Brain microvascular endothelial cell (primary cell): ENCODE measurements at places on chromosomes 12 and 14.

DNA sequence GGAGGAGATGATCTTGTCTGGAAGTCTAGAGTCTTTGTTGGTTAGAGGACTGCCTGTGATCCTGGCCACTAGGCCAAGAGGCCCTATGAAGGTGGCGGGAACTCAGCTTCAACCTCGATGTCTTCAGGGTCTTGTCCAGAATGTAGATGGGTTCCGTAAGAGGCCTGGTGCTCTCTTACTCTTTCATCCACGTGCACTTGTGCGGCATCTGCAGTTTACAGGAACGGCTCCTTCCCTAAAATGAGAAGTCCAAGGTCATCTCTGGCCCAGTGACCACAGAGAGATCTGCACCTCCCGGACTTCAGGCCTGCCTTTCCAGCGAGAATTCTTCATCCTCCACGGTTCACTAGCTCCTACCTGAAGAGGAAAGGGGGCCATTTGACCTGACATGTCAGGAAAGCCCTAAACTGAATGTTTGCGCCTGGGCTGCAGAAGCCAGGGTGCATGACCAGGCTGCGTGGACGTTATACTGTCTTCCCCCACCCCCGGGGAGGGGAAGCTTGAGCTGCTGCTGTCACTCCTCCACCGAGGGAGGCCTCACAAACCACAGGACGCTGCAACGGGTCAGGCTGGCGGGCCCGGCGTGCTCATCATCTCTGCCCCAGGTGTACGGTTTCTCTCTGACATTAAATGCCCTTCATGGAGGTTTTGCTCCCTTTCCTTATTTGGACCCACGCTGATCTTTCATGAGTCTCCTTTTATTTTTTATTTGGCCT lies 17.7 kb downstream of the WNT5B start:
- no peak for DNase-seq

- DNase-seq, result no peak
Observed at GRCh38 chr12:97899956-97900355, 437.4 kb downstream of the RMST start.

DNA sequence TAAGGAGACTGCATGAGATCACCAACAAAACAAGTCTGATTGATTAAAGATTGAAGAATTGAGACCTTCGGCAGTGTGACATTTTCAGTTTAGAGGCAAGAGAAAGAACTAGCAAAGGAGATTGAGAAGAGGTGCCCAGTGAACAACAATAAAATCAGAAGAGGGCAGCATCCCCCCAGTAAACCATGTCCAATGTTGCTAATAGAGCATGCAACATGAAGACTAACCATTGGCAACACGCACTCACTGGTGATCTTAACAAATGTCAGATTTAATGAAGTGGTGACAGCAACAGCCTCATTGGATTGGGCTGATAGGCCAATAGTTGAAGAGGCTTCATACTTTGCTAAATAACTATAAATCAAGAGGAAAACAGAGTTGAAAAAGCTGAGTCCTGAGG lies 20.7 kb upstream of the TAS2R14 start:
- no peak for DNase-seq

DNA sequence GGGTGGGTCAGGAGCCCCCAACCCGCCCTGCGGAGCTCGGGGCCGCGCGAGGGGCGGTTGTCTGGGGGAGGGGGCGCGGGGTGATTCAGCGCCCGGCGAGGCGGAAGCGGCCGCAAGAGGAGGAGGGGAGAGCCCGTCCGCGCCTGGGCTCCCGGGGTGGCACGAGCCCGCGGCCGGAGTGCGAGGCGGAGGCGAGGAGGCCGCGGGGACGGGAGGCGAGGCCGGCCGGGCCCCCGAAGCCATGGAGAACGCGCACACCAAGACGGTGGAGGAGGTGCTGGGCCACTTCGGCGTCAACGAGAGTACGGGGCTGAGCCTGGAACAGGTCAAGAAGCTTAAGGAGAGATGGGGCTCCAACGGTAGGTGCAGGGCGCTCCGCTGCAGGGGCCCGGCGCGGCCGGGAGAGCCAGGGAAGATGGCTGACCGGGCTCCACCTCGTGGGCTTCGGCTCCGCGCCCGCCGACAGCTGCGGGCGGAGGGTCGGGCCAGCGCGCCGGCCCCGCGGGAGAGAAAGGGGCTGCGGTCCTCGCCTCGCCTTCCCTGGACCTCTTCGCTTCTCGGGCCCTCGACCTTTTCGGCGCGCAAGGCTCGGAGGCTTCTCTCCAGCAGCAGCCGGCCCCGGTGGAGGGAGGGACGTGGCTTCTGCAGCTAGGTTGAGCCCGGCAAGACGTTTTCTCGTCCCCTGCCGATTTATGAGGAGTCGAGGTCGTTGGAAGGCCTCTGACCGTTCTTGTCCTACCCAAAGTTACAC lies 677 bp downstream of the ATP2A2 start:
- DNase-seq, result no peak

DNA sequence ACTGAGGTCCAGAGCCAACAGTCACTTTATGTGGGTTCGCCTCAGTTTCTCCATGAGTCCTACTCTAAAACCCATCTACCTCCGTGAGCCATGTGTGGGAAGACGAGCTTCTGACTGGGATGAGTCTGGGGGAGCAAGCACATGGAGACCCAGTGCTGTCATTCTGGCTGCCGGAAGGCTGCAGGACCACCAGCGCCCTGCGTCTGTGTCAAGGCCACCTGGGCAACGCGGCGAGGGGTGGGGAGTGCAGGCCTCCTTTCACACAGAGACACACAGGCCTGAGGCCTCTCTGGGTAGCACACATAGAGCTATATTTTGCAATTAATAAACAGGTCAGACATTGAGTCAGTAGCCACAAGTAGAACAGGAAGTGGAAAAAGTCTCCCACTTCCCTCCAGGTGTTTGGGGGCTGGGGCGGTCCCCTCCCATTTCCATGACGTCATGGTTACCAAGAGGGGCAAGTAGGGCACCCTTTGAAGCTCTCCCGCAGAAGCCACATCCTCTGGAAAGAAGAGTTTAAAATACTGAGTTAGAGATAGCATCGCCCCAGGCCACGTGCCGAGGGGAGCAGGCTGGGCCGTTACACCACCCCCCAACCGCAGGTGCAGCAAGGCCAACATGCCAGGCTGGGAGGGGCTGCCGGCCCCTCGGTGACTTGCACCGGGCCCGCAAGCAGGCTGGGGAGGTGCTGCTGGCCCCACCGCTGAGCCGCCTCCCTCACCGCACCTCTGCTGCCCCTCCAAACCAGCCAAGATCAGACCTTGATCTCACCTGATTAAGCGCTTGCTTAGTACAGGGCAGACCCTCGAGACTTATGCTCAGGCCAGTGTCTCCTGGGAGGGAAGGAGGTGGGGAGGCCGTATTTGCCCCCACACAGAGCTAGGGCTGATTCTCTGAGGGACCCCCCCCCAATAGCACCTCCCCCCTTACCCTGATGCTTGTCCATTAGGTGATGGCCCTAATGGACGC lies 32.7 kb downstream of the DAD1 start:
- peak; percentile 35 for DNase-seq
